ENCODE measurements at places on chromosomes 3 and 15.
A peak's percentile ranks its signal among the peaks of the same experiment; 100 is the strongest.

GRCh38 chr3:142787719-142788118 lies 63.9 kb downstream of the TRPC1 start:
- no peak for DNase-seq

- no peak for DNase-seq
Measured at GRCh38 chr3:114365909-114366308, 72.1 kb downstream of the TIGIT start.

DNA sequence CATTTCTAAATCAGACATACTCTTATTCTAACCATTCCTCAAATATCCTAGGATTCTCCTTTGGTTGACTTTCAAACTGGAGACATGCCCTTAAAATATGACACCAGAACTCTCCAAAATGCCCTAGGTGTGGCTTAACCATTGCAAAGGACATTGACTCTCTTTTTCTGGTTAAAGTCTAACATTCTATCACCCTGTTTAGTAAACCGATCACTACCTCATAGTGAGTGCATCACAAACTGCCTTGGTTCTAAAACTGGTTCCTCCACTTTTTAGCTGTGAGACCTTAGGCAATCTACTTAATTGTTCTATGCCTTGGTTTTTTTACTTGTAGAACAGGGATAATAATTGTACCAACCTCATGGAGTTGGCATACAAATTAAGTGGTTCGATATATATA lies 224.3 kb downstream of the CDIN1 start:
- no peak for DNase-seq

DNA sequence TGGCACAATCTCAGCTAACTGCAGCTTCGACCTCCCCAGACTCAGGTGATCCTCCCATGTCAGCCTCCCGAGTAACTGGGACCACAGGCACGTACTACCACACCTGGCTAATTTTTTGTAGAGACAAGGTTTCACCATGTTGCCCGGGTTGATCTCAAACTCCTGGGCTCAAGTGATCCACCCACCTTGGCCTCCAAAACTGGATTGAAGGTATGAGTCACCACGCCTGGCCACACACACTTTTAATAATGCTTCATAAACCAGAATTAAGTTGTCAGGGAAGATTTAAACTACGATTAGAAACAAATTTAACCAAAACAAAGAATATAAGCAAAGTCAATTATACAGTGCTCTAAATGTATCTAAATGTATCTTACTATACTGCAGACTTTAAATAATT lies 87.5 kb downstream of the LRRFIP2 start:
- no peak for DNase-seq

DNA sequence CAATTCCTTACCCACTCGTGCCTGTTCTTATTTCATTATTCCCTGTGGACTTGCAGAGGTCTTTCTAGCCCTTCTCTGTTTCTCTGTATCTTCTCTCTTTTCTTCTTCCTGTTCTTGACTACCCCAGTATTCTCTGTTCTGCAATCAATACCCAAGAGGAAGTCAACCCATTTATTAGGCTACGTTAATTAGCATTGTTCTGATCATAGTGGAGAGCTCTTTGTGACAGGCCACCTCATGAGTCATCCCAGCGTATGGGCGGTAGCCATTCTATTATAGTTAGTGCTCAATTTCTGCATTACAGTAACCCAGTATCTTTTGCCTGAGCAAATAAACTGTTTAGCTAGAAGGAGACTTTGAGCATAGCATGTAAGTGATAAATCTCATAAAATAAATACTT lies 259.5 kb upstream of the GRM7 start:
- DNase-seq = no peak

DNA sequence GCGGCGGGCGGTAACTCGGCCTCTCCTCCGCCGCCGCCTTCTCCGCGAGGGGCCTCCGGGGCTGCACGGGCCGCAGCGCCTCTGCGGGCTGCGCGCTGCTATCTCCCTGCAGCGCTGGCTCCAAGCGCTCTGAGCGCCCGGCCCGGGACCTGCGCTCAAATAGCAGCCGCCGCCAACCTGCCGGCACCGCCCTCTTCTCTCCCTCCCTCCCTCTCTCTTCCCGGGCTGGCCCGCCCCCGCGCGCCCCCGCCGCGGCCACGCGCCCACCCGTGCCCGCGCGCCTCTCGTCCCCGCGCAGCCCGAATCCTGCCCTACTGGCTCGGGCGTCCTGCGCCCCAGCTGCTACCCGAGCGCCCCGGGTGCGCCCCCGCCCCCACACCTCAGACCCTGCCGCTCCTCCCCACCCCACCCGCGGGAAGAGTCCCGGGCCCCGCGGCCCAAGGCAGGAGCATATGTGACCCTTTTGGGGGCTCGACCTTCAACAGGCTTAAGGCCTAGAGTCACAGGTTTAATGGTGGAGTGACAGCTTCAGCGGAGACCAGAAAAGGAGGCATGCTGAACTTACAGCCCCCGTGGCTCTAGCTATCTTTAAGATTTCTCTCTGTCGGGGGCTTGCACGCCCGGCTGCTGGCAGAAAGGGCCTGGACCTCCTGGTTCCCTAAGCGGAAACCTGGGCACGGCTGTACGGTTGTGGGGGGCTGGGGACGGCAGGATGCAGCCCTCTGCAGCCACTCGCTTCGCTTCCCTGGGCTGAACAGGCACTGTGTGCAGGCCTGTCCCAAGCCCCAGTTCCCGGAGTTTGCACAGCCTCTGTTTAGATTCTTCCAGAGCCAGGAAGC lies at the start of gene CACNA2D2:
TSS of gene CACNA2D2 (minus strand) at position 131 of the 839 bp plus-strand sequence. CDS start 211 bp downstream, outside the sequence.
- DNase-seq = no peak

DNA sequence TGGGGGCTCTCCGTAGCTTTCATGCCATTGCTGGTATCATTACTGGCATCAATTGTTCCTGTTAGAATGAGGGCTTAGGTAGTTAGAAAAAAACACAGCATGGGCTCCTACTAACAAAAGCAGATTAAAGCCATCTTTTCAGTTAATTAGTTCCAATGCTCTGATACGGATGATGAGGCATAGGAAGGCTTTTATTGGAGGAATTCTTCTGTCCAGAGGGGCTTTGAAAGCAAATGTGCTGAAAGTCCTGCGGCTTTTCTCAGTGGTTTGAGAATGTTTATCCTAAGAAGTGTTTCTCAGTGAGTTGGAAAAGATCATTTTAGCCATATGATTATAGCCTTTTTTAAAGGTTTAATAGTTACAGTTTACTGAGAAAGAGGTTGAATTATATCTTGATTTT lies 198.5 kb downstream of the THSD4 start:
- no peak for DNase-seq

DNA sequence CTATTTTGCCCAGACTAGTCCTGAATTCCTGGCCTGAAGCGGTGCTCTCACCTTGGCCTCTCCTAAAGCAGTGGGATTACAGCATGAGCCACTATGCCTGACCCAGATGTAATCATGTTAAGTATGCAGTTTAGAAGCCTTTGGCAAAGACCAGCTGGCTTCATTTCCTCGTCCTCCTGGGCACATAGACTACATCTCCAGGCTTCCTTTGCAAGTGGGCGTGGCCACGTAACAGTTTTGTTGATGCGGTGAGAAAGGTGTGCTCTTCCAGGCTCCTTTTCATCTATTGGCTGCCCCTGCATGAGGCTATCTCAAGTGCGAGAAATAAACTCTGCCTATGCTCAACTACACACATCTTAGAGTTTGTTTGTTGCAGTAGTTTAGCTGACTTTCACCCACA lies 13.0 kb downstream of the SV2B start:
- no peak for DNase-seq

- no peak for DNase-seq
Measured at GRCh38 chr3:123491966-123492587, 43.2 kb upstream of the ADCY5 start.

DNA sequence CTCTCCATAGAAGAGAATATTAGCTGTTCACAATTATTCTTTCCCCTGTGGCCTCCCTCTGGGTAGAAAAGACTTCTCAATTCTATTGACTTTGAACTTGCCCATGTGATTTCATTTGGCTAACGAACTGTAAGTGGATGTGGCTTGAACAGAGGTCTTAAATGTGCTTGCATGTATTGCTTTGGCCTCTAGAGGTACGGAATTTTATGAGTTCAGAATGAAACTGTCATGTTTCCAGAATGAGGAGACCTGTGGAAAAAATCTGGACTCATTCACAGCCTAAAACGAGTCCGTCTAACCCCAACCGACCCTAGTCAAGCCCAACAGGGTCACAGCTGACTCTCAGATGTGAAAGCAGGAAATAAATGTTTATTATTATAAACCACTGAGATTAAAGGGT lies 596.7 kb upstream of the UBE2E2 start:
- no peak for DNase-seq

DNA sequence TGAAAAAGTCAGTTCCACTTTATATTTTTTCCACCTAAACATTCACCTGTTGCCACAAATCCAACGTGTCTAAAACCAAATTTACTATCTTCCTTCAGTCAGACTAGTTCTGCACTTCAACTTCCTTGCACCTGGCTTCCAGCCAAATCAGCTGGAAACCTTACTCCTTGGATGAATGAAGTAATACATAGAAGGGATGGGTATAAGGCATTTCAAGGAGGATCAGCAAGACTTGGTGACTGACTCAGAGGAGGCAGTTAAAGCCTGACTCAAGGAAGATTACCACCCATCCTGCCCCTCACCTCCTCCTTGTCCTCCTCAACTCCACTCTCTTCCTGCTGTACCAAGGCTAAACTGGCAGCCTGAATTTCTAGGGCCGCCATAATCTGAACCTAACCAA lies 37.1 kb downstream of the QTRT2 start:
- no peak for DNase-seq

- no peak for DNase-seq
Measured at GRCh38 chr3:29334706-29335105, 53.8 kb downstream of the RBMS3 start.

- no peak for DNase-seq
Measured at GRCh38 chr3:71724584-71725270, 475 bp downstream of the EIF4E3 start.

DNA sequence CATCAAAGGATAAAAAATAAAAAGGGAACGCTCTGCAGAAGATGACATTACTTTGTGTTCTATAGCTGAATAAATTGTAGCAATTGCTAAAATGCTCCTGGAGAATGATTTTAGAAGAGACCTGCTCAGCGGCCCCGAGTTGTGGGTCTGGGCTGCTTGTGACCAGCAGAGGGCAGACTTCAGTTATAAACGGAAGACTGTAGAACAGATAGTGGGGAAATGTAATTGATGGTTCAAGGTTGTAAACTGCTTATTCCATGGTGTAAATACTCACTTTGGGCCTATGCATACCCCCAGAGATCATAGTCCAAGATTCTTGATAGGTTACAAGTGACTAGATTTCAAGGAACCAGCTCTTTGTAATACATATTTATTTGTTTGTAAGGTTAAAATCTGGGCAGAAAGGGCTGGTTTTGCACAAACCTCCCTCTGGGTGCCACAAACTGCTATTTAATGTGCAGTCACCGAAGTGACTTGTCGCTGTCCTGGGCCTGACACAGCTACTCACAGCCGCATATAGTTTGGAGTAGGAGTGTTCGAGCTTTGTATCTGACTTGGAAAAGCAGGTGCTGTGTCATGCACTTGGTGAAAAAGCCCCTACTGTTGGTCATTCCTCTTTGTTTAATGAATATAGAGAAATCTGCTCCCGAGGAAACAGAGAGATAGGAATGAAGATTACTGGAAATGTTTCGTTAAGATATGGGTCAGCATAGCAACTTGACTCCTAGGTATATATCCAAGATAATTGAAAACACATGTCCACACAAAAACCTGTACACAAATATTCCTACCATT lies 34.7 kb upstream of the NDUFB4 start:
- peak; percentile 41 for DNase-seq

DNA sequence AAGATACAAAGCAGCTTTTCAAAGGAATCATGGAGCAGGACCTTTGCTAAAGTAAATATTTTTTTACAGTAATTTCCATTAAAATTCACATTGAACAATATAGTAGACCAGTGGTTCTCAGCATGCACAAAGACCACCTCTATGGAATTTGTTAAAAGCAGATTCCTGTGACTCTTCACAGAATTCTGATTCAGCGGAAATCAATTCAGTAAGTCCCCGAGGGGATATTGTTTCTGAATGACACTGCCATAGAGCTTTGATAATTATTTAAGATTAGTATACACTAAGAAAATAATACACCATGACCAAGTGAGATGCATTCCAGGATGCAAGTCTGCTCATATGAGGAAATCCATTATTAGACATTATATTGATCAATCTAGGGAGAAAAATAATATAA lies 161.9 kb upstream of the TNIK start:
- no peak for DNase-seq

DNA sequence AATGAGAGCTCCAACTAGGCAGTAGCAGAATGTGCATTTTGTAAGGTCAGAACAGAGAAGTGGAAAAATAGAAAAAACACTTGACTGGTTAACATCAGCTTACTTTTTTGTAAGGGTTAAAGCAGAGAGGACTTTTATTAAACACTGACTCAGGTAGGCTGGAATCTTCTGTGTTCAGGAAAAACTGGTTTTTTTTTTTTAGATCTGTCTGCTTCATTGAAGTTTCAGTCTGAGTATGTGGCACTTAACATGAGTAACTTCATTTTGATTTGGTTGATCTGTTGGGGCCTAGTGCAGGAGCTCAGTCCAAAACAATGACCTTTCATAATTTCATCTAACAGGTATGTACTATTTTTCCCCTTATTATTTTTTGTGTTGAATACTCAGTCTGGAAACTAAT lies 141.1 kb downstream of the DOCK3 start:
- DNase-seq = no peak

DNA sequence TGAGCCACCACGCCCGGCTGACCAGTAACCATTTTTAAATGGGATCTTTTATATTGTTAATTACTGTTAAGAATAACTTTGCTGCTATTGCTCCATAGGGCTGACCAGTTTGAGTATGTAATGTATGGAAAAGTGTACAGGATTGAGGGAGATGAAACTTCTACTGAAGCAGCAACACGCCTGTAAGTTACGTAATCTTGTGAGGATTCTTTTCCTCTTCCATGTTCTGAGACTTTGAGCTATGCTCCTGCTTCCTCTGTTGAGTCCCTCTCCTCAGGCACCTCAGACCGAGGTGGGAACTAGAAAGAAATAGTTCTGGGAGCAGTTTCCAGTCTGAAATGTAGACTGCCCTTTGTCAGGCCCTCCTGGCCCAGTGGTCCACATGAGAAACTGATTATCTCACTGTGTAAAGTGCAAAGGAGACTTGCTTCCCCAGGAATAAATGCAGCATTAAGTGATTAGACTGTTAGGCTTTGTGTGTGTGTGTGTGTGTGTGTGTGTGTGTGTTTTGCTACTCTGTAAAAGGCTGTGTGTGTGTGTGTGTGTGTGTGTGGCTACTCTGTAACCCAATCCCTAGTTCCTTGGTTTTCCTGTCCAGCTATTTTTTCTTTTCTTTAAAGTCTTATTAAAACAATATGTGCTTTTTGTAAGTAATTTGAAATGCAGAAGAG lies 5.2 kb downstream of the POLR2H start:
- DNase-seq = no peak

DNA sequence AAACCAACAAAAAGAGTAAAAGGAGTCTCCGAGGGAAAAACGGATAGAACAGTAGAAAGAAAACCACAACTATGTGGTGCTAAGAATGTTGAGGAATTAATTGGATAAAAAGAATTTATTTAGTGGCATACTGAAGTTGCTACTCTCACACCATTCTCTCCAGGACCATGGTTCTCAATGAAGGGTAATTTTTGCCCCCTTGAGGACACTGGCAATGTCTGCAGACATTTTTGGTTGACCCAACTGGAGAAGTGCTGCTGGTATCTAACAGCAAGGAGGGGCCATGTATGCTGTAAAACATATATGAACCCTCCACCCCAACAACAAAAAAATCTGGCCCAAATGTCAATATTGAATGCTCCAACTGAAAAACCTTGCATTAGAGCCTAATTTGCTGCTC lies 85.9 kb upstream of the CSPG5 start:
- DNase-seq = no peak

- no peak for DNase-seq
Measured at GRCh38 chr3:150583028-150583427, 20.1 kb upstream of the SELENOT start.
